ENCODE measurements at places on chromosomes 7 and 10. TPM values are rescaled to one million over a fixed set of nuclear protein-coding genes. Genes with fewer than 3 reads are reported as not detected.

Gene STAG3
- total RNA-seq: 3.4 TPM

Gene SPDYE6
- total RNA-seq: not detected

Gene VPS37D
- total RNA-seq: 4.3 TPM

Gene KIAA1549
- total RNA-seq: 2.7 TPM

Gene SDK1
- 0.08 TPM for total RNA-seq

Gene HOXA5
- 10.3 TPM for total RNA-seq

Gene GBX1
- total RNA-seq: not detected

Gene ZNF32
- 32.9 TPM for total RNA-seq

GRCh38 chr7:98557538-98558031, 59.5 kb upstream of the NPTX2 start:
- no peak for DNase-seq

DNA sequence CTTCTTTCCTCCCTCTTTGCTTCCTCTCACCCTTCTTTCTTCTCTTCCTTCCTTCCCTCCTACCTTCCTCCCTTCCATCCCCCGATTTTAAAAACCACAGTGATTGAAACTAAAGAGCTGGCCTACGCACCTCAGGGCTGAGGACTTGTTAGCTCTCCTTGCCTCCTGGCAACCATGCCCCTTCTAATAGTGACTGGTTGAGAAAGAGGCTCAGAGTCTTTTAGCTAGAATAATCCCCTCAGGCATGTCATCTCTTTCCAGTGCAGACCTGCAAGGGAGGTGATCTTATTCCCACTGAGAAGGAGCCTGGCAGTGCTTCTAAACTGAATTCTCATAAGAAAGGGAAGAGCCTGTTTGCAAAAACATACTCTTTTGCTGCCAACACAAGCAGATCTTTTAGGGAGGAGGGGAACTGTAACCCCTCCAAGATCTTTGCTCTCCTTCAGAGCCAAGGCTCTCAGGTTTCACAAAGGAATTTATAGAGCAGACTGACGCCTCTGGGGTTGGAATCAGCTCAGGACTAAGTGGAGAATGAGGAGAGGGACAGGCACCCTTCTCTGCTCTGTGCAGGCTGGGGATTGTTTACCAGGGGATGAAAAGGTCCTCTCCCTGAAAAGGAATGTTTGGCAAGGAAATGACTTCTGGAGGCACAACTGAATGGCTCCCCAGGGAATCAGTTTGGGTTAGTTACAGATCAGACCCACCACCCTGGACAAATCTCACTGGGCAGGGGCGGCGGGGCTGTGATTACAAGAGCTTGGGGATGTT, 9.4 kb upstream of the ANKRD1 start:
- DNase-seq: peak; percentile 16

DNA sequence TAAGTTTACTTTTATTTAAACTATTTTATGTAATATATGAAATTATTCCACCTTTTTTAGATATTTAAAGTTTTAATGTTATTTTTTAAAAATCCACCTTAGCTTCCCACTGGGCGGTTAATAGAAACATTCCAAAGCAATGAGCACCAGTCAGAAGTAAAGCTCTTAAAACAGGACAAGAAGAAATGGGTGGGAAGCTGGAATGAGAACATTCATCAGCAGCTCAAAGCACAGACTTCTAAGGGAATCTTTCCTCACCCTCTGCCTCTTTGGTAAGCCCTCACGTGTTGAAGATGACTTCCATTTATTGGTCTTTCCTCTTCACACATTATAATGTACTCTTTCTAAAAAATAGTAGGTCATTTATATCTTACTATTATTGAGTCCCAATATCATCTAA, 3.1 kb downstream of the AGMO start:
- no peak for DNase-seq

DNA sequence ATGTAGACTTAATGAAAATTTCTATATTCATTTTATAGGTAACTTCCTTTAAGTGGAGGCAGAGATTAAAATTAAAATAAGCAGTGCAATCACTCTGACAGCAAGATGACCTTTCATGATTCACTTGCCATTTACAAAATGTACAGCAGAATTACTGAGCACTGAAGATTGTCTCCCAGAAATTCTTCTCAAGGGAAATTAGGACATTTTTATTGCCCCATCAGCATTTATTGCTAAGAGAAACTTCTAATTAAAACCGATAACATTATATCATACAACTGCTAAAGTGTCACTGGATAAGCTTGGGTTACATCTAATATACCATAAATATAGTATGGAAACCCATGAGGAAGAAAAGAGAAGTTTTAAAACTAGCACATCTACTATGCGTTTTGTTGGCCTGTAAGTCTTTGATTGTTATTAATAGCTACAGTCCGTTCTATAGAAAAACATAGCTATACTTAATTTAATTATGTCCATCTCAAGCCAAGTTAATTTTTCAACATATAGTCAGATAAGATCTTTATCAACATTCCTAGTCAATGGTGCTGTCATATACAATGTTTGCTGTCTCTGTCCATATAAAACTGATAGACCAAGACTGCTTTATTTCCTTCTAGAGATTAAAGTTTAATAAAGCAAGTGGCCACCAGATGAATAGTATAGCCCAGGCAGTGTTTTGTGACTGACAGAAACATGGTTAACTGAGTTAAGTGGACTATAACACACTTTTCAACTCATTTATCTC, 217.1 kb upstream of the HGF start:
- DNase-seq: no peak

- no peak for DNase-seq
Observed at GRCh38 chr7:159006610-159007130, 138.0 kb downstream of the VIPR2 start.

DNA sequence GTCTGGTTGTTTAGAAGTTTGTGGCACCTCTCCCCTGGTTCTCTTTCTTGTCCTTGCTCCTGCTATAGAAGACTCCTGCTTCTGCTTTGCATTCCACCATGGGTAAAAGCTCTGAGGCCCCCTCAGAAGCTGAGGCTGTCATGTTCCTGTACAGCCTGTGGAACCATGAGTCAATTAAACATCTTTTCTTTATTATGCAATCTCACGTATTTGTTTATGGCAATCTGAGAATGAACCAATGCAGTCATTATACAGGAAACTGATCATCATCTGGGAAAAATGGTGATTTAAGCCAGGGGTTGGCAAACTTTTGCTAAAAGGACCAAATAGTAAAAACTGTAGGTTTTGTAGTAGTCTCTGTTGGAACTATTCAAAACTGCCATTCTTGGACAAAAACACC, 175.4 kb downstream of the CSTF2T start:
- DNase-seq: no peak

DNA sequence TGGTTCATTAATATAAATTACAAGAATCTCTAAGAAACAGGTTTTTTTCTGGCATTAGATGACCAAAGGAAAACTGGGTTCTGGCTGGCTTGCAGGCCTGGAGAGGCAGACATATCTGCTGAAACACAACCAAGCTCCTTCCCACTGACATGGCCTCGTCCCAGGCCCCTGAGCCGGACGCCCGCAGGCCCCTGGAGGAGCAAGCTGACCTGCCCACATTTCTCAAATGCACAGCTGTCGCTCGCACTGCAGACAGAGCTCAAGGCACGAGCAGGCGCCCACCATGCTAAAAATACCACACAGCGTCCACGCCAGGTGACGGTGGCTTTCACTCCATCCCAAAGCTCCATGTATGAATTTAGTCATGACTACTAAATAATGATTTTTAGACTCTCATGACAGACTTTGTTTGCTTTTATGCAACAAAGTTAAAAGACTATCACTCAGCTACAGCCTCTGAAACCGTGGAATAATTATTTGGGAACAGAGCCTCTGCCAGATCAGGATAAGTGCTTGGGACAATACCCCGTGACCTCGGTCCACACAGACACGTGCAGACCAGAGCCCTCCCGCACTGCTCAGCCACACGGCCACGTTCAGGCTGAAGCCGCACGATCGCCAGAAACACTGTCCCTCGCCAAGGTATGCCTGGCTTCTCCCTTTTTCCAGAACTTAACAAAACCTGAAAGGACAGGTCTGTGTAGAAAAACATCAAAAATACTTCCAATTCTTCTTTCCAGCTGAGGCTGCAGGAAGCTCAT, 71.1 kb downstream of the DIP2C start:
- no peak for DNase-seq

DNA sequence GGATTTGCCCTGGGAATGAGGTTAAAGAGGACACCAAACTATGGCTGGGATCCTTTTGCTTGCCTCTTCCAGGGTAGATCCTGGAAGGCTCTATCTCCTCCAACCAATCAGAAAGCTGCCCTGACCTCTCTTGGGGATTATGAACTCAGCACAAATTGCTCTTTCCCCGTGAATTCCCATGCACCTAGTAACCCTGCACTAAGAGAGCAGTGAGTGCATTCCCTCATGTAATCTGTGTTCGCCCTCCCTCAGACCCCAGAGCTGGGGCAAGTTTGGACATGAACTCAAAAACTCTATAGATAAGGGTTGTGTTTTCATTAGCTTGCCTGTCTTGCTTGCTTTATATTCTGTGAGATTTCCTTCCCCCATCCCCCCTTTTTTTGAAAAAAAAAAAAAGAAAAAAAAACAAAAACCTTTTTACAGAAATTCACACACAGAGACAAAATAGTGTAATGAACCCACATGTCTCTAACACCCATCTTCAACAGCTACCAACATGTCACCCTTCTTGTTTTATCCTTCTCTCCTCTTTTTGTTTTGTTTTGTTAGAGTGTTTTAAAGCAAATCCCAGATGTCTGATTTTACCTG, 225.5 kb upstream of the TCF7L2 start:
- peak; percentile 64 for DNase-seq

DNA sequence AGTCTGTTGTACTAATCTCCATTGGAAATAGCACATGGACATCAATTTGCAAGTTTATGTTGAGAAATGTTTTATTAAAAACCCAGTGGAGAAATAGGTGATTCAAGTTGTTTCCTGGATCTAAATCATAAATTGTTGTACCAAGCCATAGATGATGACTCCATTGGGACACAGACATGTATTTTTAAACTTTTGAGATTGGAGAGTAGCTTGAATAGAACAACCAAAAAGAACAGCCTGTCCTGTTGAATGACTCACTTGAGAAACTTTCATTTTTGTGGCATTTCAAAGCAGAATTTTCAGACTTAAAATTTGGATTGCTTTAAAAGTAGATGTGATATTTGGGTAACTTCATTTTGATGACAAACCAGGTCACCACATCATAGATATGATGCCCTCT, 197.5 kb downstream of the GPAM start:
- no peak for DNase-seq

- peak; percentile 20 for DNase-seq
Observed at GRCh38 chr7:94276027-94276426, 118.7 kb upstream of the COL1A2 start.

DNA sequence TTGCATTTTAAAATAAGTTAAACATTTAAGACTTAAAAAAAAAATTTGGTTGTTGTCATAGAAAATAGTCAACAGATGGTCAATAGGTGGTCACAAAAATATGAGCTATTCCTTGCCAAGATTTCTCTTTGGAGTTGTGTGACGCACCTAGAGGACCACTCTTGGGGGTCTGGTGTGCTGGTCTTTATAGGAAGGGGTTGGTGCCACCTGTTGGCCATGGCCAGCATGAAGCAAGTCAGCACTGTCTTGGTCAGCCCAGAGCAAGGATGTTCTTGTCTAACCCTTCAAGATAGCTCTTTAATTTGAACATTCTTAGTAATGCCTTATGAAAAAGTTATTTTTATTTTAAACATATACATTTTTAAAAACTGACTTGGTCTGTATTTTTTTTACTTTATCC, 267.9 kb upstream of the CNTNAP2 start:
- peak; percentile 68 for DNase-seq

GRCh38 chr7:144390481-144390880, 13.0 kb downstream of the NOBOX start:
- DNase-seq: no peak

DNA sequence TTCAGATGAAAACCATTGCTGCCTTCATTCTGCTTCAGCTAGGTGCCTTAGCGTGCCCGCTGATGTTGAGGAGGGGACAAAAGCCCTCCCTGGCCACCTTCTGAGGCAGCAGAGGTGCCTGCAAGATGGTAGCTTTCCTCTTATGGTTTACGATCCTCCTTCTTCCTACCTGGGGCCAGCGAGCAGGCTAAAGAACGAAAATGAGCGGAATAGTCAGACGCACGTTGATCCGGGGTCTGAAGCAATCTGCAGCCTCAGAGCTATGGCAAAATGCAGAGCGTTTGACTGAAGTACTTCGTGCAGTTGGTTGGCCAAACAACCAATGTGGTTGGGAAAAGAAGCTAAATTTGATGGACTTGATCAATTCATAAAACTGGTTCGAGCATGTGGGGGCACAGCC, 95.5 kb downstream of the GATA3 start:
- no peak for DNase-seq

DNA sequence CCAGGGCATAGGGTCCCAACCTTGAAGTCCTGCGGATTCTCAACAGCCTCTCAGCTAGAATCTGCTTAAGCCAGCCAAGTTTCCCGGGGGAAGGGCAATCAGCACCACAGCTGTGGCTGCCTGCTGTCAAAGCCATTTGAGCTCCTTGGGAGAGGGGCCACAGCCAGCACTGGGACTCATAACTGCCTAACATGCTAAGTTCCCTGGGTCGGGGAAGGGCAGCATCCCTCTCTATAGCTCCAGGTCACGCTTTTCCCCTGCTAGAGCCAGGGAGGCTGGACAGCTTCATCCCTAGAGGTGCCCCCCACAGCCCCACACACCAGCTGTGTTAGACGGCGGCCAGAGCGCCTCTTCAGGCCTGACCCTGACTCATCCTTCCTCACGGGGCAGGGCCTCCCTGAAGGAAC, 49.6 kb upstream of the PDE1C start:
- no peak for DNase-seq

GRCh38 chr7:115249080-115249479, 327.2 kb downstream of the MDFIC start:
- DNase-seq: no peak

- DNase-seq: no peak
Observed at GRCh38 chr10:127405221-127405620, 143.9 kb upstream of the NPS start.

DNA sequence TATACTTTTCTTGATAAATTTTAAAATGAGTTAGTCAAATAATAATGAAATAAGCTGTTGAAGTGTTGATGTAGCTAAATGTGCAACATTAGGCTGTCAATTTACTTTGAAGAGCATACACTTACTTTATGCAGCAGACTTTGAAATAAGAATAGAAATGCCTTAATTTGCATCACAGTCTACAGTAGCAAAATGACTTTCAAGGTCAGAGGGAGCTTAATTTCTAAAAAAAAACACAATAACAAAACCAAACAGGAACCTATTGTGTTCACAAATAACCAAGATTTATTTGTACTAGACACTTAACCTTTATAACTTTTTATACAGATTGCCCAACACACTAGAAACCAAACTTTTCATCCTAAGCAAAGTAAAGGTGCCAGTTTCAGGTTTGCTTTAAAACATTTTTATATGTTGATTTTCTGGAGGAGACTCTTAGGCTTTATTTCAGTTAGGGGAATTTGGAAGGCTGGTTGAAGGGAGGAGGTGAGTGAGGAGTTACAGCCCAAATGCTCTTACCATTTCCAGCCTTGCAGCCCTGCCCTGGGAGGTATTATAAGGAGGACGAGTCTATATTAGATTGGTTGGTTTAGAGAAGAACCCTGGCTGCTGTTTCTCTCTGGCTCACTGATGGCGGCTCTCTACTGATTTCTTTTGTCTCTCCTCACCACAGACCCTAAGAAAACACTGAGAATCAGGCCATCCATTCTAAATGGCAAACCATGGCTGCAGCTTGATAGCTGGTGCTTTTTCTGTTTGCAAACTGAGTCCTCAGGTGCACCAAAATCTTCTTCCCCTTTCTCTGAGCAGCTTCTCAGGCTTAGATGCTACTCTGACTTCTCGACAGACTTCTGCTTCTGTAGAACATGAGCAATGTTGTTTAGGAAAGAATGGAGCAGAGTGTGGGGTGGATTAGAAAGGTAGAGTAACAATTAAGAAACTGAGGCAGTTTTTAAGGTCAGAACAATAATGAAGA, 55.2 kb upstream of the RPA3 start:
- no peak for DNase-seq

All from SK-MEL-5 (cell line).